ENCODE measurements at places on chromosomes 5 and 9.

DNA sequence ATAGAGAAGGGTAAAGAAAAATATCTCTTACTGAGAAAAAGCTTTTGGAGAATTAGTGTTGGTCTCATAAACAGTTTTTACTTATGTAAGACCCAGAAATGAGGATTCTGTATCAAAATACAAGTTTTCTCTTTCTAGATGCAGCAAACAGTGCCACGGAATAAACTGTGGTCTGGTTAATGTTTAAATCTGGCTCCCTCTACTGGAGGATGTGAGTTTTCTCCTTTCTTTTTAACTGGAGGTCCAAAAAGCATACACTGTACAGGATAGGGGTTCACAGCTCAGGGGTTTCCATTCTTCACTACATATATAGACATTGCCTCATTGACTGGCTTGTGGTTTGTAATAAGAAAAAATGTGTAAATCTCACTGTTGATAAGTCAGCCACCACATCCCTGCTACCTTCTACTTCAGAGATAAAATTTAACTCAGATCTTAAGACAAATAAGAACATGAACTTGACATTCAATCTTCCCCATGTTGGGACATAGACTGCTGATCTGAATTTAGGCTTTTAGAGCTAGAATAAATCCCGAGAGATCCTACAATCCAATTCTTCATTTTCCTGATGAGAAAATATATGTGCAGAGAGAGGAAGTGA lies 98.9 kb downstream of the CFAP95 start:
- DNase-seq: peak; percentile 74

- DNase-seq: no peak
Measured at GRCh38 chr5:18023986-18024385, 389.7 kb downstream of the TAF11L14 start.

DNA sequence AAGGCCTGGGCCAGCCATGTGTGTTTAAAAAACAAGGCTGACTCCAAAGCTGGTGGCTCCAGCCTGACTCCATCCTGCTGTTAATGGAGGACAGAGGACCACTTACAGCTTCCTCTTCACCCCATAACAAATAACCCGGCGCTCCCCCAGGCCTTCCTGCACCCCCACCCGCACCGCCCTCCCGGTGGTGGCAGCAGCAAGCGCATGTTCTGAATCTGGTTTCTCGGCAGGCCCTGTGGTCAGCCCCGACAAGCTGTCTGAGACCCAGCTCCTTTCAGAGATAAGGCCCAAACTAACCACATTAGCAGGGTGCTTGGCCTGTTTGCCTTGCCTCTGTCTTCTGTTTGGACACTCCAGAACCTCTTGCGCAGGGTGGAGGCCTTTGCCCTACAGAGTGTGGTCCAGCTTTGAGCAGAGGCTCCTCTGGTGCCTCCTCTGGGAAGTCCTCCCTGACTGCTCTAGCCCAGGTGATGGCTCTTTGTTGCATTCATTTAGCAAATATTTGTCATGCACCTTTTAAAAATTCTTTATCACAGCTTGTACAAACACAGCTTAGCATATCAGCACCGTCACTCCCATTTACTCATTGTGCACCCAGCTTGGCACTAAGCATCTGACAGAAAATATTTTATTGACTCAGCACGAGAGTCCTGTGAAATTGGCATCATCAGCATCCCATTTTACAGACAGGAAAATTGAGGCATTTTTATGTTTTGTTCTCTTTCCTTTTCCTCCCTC lies 78.4 kb downstream of the NDFIP1 start:
- DNase-seq: no peak

DNA sequence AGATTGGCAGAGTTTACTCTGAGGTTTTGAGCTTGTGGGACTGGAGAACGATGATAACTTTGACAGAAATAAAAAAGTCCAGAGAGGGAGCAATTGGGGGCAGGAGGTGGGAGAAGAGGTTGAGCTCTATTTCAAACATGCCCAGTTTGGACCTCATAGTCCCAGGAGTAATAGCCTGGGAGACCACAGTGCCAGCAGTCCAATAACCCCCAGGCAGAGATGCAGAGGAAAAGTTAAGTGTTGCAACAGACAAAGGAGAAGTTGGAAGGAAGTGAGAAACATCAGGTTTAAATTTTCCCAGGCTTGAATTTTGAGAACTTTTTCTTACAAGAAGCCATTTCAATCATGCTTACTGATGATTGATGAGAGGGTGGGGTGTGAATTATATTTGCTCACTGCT lies 117.0 kb upstream of the GHR start:
- no peak for DNase-seq

DNA sequence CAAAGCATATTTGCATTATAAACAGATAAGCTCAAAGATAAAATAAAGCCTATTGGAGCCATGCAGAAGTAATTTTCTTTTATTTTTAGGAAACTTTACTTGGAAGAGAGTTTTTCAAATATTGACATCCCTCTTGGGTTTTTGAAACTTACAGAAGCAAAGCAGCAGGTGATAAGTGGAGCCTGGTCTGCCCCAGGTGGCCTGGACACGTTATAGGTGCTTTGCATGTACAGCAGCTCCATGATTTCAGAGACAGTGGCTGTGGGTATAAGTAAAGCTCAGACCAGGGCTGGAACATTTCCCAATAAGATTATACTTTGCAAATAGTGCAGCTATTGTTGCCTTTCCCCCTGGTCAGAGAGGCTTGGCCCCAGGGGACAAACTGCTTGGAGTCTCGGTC lies 51.5 kb downstream of the CCDC192 start:
- DNase-seq: no peak

- no peak for DNase-seq
Measured at GRCh38 chr5:59922220-59922619, 28.7 kb upstream of the PDE4D start.

Data from fibroblast of skin of scalp (primary cell).